ENCODE measurements at places on chromosomes 13 and 19.

DNA sequence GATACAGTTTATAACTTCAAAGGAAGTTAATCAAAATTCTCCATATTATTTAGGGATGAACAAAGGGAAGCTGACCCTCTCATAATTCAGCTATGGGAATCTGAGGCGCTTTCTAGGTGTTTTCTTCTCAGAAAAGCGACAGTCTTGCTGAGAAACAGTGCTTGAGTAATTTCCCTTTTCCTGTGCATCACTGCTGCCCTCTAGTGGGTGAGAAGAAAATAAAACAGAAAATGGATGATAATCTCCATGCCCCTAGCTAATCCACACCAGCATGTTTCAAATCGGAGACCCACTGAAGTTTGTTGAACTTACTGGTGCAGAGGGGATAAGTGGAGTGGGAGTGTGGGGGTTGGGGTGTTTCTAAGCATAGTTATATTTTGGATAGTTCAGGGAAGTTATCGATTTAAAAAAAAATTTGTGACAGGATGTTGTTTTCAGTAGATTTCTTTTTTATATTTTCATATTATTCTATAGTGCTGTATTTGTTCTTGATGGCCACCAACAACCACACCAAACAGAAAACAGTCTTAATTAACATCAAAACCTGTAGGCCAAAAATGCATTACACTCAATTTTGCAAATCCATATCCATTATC lies 21.4 kb downstream of the LCP1 start:
- peak; percentile 17 for DNase-seq

DNA sequence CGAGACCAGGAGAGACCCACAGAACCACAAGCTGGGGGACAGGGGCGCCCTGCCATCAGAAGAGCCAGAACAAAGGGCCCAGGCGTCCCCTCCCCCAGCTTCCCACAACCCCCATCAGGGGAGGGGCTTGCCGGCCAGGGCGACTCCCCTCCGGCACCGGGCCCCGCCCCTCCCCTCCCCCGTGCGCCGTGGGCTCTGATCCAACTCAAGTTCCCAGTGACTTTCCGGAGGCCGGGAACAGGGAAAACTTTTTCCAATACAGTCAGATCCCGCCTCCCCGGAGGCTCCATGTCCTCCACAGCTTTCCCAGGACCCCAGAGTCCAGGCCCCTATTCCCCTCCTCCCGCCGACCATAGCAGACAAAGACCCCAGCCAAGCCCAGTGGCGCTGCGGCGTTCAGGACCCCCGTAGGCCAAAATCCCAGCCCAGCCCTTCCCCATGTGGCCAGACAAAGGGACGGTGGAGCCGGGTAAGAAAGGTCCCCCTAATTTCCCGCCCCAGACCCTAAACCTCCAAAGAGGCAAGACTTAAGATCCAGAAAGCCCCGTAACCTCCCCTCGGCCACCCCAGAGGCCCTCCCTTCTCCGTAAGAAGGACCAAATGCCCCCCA lies 673 bp downstream of the TEAD2 start:
- DNase-seq: no peak

- no peak for DNase-seq
Measured at GRCh38 chr13:46834657-46835056, 37.7 kb upstream of the ESD start.

- no peak for DNase-seq
Measured at GRCh38 chr13:111346101-111346680, 25.7 kb downstream of the TEX29 start.

DNA sequence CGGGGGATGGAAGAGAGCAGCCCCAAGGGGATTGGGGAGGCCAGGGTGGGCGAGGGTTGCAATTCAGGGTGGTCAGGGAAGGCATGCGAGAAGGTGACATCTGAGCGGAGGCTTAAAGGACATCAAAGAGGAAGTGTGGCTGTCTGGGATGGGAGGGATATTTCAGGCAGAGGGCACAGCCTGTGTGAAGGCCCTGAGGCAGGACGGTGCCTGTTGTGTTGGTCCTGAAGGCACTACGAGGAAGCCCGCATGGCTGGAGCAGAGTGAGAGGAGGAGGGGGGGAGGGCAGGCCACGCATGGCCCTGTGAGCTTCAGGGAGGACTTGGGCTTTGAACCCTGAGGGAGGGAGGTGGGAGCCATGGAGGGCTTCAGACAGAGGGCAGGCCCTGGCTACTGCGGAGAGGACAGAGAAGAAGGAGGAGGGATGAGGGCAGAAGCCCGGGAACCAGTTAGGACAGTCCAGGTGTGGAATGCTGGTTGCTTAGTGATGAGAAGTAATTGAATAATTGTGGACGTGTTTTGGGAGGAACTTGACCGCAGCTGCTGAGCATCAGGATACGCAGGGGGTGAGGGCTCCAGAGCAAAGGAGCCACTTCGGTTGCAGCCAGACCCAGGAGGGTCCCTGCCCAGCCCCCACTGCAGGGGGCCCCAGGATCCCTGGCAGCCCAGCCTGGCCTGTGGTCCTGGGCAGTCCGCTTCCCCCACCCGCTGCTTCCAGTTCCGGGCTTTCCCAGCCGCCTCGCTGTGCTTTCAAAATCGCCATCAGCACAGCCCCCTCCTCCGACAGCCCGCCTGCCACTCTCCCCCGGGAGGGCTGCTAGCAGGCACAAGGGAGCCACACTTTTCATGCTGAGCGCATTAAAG lies 6.2 kb downstream of the TLE6 start:
- DNase-seq: peak; percentile 63

- DNase-seq: no peak
Measured at GRCh38 chr13:100883453-100883852, 208.9 kb upstream of the TMTC4 start.

DNA sequence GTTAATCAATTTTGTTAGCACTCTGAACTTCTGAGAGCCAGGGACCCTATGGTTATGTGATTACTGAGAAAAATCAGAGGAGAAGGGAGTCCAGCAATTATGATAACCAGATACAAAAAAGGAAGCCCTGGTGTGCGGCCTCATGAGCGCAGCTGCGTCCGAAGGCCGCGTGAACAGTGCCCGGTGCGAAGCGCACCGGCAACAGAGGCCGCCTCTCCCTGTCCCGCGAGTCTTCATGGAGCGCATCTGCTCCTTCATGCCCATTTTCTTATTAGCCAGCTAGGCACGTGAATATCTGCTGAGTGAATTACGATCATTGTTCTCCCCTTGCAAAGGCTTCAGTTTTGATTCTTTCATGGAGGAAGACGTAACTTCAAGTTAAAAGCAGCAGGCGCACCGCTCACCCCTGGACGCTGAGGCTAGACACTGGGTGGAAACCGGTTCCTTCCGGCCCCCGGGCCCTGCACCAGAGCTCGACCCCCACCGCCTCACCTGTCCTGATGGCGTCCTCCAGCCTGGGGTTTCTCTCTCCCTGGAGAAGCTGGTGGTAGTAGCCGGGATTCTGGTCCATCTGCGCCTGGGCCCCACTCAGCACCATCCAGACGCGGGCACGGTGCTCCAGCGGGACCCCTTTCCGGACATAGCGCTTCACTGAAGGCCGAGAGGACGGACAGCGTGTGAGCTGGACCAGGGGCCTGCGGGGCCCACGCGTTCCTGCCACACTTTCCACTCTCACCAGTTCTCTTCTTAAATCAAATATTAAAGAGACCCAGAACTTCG lies 8.9 kb downstream of the GRTP1 start:
- no peak for DNase-seq

DNA sequence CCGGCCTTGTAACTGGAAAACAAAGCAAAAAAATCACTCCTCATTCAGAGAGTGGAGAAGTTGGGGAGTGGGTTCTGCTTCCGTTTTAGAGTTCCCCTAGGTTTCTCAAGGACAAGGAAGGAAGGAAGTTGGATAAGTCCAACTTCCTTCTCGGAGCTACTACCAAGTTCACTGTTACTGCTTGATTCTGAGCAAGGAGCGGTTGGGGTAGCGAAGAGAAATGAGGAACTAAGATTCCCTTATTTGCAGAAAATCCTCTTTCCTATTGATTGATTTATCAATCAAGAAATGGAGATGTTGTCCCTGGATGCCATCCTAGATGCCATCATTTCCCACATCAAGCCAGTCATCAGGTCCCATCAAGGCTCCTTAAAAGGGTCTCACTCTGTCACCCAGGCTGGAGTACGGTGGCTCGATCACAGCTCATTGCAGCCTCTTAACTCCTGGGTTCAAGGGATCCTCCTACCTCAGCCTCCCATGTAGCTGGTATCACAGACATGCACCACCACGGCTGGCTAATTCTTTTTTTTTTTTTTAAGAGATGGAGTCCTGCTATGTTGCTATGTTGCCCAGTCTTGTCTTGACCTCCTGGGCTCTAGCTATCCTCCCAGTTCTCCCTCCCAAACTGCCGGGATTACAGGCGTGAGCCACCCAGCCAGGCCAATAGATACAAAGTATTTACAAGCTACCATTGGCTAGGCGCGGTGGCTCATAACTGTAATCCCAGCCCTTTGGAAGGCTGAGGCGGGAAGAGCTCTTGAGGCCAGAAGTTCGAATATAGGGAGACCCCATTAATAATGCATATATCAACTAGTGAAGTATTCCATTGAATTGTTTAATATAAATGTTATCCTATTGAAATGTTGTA lies 809 bp upstream of the B9D2 start:
- no peak for DNase-seq

GRCh38 chr13:98144801-98145350 lies 2.0 kb downstream of the FARP1 start:
- DNase-seq: peak; percentile 8

- no peak for DNase-seq
Measured at GRCh38 chr19:42850981-42851717, 28.4 kb downstream of the PSG1 start.

- no peak for DNase-seq
Measured at GRCh38 chr19:54526972-54527371, 24.3 kb downstream of the LAIR2 start.

GRCh38 chr19:38452430-38453366 lies 19.2 kb downstream of the RYR1 start:
- no peak for DNase-seq
